ENCODE measurements at places on chromosomes 11 and 22.

DNA sequence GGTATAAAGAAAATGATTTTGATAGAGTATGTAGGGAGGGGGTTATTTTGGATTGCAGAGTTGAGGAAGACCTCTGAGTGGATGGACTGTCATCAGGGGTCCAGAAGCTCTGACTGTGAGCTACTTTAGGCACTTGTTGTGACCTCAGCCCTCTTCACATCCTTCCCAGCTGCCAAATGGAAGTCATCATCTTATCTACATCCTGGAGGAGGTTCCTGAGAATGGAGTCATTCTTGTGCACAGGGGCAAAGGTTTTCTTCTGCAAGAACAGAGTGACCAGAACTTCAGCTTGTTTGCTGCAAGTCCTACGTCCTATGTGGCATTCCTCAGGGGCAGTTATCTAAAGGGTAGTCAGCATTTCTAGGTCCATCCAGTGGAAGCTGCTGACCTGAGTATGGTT lies 393.8 kb downstream of the AASDHPPT start:
- no peak for DNase-seq

DNA sequence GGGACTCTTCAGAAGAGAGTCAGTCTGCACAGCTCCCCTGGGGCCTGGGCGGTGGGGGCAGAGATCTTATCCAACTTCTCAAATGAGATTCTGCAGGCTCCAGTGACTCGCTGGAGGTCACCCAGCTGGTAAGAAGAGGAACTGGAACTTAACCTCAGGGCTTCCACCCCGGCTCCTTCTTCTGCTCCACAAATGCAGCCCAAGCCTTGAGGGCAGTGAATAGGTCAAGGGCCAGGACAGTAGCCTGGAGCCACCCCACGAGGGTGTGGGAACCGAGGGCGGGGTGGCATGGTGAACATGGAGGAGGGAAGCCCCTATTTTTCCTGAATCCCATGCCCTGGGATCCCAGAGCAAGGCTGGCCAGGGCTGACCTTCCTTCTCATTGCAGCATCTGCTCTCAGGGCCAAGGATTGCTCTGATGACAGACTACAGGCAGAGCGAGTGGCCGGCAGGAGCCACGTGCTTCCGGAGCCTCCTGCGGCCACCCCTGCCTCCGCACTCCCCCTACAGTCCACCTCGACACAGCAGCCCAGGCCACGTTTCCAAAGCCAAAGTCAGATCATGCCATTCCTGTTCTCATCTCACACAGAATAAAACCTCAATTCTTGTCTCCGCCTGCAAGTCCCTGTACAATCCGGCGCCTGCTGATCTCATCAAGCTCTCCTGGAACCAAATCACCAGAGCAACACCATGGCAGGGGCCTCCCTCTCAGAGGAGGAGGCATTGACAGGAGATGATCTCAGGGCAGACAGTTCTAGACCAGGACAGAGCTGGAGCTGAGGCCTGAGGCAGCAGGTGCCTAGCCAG lies 21.1 kb upstream of the UPK3A start:
- no peak for DNase-seq

GRCh38 chr11:20060647-20061205 lies 99.5 kb downstream of the DBX1 start:
- DNase-seq, result no peak

DNA sequence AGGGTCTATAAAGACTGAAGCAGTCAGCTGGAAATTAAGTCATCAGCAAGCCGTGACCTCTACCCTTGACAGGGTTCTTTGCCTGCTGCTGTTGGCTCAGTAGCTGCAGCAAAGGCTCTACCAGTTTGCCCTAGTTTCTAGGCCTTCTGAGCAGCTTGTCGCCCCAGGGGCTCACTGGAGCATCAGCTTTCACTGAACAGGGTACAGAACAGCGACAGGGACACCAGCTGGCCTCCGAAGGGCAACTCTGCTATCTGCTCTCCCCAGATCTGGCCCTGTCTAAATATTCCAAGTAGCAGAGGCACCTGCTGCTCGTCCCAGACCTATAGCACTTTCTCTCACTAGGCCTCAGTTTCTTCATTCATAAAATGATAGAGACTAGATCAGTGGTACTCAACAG lies 42.4 kb downstream of the SMCO4 start:
- no peak for DNase-seq

- DNase-seq, result no peak
These were observed 29.9 kb downstream of the MS4A2 start for GRCh38 chr11:60118338-60118737.

GRCh38 chr11:66766681-66767080 lies 37.7 kb upstream of the SPTBN2 start:
- no peak for DNase-seq

DNA sequence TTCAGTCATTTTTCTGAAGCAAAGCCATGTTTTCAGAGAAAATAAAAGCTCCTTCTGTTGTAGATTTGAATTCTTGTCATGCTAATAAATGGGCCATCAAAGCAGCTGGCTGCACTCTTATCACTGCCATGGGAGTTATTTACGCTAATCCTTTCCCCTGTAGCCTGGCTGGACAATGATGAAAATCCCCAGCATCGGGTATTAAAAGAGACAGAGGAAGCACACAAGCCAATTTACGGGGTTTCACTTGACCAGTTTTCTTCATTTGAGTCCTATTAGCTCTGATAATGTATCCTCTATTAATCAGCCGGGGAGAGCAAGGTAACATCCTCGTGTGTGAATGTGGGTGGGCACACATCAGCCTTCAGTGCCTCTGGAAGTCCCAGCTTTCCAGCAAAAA lies 470.2 kb upstream of the API5 start:
- no peak for DNase-seq
